ENCODE measurements at places on chromosomes 2 and 18.

DNA sequence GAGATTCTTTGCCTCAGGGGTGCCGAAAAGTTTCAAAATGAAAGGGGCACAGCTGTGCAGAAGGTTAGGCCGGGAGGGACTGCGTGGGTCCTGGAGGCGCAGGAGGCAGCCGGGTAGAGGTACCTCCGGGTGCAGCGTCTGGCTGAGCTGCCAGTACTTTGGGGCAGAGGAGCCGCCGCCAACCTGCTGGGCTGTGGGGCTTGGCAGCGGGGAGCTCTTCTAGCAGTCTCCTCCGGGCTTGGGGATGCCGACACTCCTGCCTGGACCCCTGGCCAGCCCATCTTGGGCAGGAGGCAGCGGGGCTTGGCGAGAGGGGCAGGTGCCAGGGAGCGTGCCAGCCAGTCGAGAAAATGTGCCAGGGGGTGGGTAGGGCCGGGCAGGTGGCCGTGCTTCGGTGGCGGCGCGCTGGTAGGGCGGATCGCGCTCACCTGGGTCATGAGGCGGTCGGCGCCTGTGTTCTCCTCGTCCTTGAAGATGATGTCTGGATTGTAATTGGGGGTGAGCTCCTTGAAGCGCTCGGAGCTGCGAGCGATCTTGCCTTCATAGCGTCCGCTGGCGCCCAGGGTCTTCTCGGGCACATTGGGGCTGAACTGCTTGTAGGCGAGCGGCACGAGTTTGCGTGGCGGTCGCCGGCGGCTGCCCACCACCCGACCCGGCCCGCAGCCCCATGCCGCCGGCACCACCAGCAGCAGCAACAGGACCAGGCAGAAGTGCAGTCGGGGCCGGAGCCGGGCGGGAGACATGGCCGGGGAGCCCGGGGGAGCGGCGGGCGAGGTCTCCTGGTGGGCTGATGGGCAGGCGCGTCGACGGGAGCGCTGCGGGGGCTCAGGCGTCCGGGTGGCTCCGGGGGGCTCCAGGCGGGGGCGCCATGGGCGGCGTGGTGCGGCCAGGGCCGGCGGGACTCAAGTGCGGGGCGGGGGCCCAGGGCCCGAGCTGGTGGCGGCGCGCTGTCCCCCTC is 717 bp downstream of the IHH start:
- peaks cover 37% of the 10 kb centered on the region for H3K4me1 ChIP-seq
- no peak for DNase-seq
- peak overlapping the region; percentile 29 for H3K4me3 ChIP-seq
- no peaks in the 10 kb centered on the region for H3K36me3 ChIP-seq
- H3K27ac ChIP-seq, result no peak overlapping the region

DNA sequence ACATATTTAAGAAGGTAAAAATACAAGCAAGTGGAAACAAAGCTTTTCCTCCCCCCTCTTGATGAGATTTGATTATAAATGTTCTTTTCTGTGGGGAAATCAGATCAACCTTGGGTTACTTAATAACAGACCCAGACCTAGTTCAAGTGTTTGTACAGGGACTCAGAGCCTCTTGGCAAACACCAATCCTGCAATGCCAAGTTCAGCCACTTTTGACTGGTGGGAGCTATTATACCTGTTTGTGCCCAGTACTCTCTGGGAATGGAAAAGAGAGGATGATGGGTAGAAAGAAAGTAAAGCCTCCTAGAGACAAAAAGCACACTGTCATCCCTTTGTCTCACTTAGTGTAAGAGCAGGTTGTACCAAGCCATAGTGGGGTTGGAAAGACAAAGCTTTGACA is 63.8 kb upstream of the EPHA4 start:
- no peak for DNase-seq
- no peaks in the 10 kb centered on the region for H3K36me3 ChIP-seq
- no peaks in the 10 kb centered on the region for H3K27me3 ChIP-seq
- no peaks in the 10 kb centered on the region for H3K4me1 ChIP-seq

DNA sequence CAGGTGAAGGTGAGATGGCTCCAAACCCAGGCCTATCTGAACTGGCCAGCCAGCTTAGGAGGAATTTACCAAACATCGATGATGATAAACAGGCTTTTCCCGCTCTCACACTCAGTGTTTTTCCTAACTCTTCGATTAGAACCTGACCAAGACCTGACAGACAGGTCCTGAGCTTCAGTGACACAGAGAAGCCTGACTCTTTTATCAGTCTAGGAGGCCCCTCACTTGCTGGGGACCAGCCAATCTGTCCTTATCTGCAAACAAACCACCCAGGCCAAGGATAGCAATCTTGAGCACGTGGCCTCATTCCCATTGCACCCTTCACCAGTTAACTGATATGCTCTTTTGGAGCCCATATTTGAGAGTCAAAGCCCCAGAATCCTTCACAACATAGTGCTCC is 1.9 kb upstream of the ITSN2 start:
- H3K27ac ChIP-seq, result no peak overlapping the region
- H3K27me3 ChIP-seq, result no peaks in the 10 kb centered on the region
- peaks cover 35% of the 10 kb centered on the region for H3K4me1 ChIP-seq
- DNase-seq, result no peak

DNA sequence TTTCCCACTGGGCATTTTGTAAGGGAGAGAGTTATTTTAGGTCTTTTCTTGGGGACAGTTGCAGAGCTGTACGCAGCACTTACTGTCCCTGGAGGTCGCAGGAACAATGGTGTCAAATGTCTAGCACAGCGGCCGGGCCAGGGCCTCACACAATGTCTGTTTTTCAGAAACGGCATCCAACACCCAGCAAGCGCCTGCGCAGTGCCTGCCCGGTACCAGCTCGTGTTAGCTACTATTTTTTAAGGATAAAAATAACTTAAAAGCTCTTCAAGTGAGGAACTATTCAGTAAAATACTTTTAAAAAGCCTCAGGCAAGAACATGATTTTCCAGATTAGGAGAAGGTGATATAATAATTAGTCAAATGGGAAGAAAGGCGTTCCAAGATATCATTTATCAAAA is 90.0 kb downstream of the MBP start:
- H3K27ac ChIP-seq, result no peak overlapping the region
- peaks cover 8% of the 10 kb centered on the region for H3K4me1 ChIP-seq
- H3K4me3 ChIP-seq, result no peak overlapping the region
- DNase-seq, result no peak

GRCh38 chr2:121721926-121722325 is 14.7 kb downstream of the NIFK start:
- no peak overlapping the region for H3K4me3 ChIP-seq
- DNase-seq, result no peak
- no peaks in the 10 kb centered on the region for H3K4me1 ChIP-seq

DNA sequence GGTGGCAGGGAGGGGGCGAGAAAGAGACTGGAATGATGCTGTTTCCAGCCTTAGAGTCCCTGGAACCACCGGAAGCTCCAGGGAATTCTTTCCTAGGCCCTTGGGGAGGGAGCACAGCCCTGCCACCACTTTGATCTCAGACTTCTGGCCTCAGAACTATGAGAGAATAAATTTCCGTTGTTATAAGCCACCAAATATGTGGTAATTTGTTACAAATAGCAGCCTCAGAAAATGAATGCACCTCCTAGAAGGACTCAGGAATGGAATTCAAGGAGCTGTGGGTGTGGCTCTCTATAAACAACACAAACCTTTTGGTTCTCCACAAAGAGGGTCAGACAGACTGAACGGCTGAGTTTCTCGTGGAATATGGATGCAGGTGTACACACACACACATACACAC is 144.5 kb downstream of the ACKR3 start:
- no peak overlapping the region for H3K4me3 ChIP-seq
- no peak overlapping the region for H3K27ac ChIP-seq
- DNase-seq, result no peak
- peaks cover 20% of the 10 kb centered on the region for H3K4me1 ChIP-seq
- no peaks in the 10 kb centered on the region for H3K36me3 ChIP-seq

GRCh38 chr2:37816686-37817085 is 108.4 kb upstream of the RMDN2 start:
- H3K27me3 ChIP-seq, result no peaks in the 10 kb centered on the region
- DNase-seq, result peak; percentile 62
- H3K36me3 ChIP-seq, result no peaks in the 10 kb centered on the region
- H3K27ac ChIP-seq, result no peak overlapping the region
- no peaks in the 10 kb centered on the region for H3K4me1 ChIP-seq

- peaks cover 9% of the 10 kb centered on the region for H3K36me3 ChIP-seq
- no peak for DNase-seq
- H3K4me3 ChIP-seq, result peak overlapping the region; percentile 42
- peaks cover 6% of the 10 kb centered on the region for H3K27me3 ChIP-seq
- H3K4me1 ChIP-seq, result peaks cover 43% of the 10 kb centered on the region
- no peak overlapping the region for H3K27ac ChIP-seq
Measured at GRCh38 chr2:63049211-63049969, 1.2 kb upstream of the OTX1 start.

GRCh38 chr2:42792583-42793333 is at the start of gene HAAO:
TSS of gene HAAO (minus strand) at chr2:42792583. CDS start at chr2:42792536, 47 bp downstream.
- no peaks in the 10 kb centered on the region for H3K27me3 ChIP-seq
- H3K27ac ChIP-seq, result peak within 1 kb of the TSS; percentile 95
- H3K4me1 ChIP-seq, result peaks cover 15% of the 10 kb centered on the region
- H3K4me3 ChIP-seq, result peak within 1 kb of the TSS; percentile 56
- DNase-seq, result no peak
- no peaks in the 10 kb centered on the region for H3K36me3 ChIP-seq

DNA sequence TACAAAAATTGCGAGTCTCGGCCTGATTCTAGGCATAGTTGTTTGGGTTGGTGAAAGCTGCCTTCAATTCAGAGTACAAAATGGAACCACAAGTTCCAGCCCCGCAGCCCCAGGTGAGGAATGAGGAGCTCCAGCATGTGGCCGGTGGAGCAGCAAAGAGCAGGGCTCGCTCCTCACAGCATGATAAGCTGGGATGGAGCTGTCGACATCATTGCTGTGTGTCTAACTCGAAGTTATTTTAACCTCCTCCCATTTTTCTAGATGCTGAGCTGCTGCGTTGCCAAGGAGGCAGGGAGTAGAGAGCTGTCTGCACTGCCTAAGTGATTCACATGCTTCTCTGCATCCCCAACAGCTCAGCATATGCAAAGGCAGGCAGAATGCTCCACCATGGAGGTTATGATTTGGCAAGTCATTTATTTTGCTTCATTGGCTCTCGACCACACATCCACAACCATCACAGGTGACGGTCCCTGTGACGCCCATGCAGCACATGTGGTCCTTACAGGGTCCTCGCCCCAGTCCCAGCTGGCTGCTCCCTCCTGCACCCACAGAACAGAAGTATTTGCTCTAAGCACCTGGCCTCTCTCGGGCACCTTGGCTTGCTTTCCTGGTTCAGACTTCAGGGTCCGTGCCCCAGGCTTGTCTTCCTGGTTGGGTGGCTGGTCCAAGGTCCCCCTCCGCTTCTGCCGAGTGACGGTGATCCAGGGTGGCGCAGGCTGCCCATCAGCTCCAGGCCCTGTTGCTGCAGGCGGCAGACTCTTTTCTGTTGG is 66.0 kb upstream of the MGAT4A start:
- DNase-seq, result peak; percentile 64
- H3K36me3 ChIP-seq, result no peaks in the 10 kb centered on the region
- no peak overlapping the region for H3K27ac ChIP-seq

- peaks cover 11% of the 10 kb centered on the region for H3K4me1 ChIP-seq
- no peak overlapping the region for H3K4me3 ChIP-seq
- no peak overlapping the region for H3K27ac ChIP-seq
- no peak for DNase-seq
- no peaks in the 10 kb centered on the region for H3K27me3 ChIP-seq
Measured at GRCh38 chr2:100106460-100106859, 35.9 kb downstream of the AFF3 start.

DNA sequence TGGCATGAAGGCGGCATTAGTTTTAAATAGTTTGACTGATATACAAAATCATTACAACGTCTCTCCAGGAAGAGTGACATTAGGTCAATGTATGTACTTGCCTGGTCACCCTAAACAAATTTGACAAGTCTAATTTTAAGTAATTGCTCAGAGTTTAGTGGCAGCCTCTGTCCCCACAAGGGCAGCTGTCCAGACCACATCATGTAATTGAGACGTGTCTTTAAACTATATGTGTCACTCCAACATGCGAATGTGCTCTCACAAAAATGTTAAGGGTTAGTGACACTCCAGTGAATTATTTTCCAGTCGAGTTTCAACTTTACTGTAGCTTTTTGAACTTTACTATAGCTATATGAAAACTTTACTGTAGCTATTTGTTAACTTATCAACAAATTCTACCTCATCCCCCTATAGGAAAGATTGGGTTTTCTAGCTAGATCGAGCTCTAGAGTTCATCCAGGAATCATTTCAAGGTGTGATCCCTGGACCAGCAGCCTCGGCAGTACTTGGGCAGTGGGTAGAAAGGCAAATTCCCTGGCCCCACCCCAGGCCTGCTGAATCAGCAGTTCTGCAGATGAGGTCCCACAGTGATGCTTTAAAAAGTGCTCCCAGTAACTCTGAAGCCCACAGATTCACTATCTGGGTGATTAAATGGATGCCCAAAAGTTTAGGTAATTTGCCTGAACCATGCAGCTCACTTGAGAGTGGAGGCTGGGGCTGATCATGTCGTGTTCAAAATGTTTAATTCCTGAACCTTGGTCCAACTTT is 66.4 kb upstream of the POU3F3 start:
- H3K27me3 ChIP-seq, result no peaks in the 10 kb centered on the region
- no peaks in the 10 kb centered on the region for H3K4me1 ChIP-seq
- no peak overlapping the region for H3K4me3 ChIP-seq
- H3K27ac ChIP-seq, result no peak overlapping the region
- DNase-seq, result no peak

- H3K27me3 ChIP-seq, result no peaks in the 10 kb centered on the region
- no peak overlapping the region for H3K4me3 ChIP-seq
- no peaks in the 10 kb centered on the region for H3K36me3 ChIP-seq
- DNase-seq, result no peak
Measured at GRCh38 chr2:119599384-119599783, 55.1 kb downstream of the CFAP221 start.
